ENCODE measurements at places on chromosomes 6 and 20. TPM values are rescaled to one million over a fixed set of nuclear protein-coding genes. Genes with fewer than 3 reads are reported as not detected.

DNA sequence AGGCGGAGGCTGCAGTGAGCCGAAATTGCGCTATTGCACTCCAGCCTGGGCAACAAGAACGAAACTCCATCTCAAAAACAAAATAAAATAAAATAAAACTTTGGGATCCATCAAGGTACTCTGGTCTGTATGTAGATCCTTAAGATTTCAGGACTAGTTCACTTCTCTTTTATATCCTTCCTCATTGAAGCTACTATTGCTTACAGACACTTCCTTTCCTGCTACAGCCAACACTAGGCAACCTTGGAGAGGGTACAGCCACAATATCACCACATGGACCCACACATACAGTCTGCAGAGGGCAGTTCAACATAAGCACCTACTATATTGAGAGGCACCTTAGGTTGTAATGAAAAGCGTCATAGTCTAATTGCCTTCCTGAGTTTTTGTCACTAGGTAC, 113.3 kb downstream of the ATXN1 start:
- no peaks in the 10 kb centered on the region for H3K36me3 ChIP-seq
- no peak overlapping the region for H3K27ac ChIP-seq
- DNase-seq = no peak
- H3K27me3 ChIP-seq = no peaks in the 10 kb centered on the region
- 0 out of 2 replicates have a peak, but pooled peaks cover 1% of the 10 kb centered on the region for H3K4me1 ChIP-seq

GRCh38 chr6:120869397-120869796, 464.9 kb downstream of the TBC1D32 start:
- no peaks in the 10 kb centered on the region for H3K36me3 ChIP-seq
- no peaks in the 10 kb centered on the region for H3K27me3 ChIP-seq
- no peak overlapping the region for H3K4me3 ChIP-seq
- H3K27ac ChIP-seq = no peak overlapping the region

GRCh38 chr6:2831392-2831791, 10.3 kb downstream of the SERPINB1 start:
- H3K4me3 ChIP-seq = no peak overlapping the region
- H3K27me3 ChIP-seq = no peaks in the 10 kb centered on the region
- no peaks in the 10 kb centered on the region for H3K4me1 ChIP-seq
- DNase-seq = no peak
- peaks cover 2% of the 10 kb centered on the region for H3K36me3 ChIP-seq
- H3K27ac ChIP-seq = no peak overlapping the region

DNA sequence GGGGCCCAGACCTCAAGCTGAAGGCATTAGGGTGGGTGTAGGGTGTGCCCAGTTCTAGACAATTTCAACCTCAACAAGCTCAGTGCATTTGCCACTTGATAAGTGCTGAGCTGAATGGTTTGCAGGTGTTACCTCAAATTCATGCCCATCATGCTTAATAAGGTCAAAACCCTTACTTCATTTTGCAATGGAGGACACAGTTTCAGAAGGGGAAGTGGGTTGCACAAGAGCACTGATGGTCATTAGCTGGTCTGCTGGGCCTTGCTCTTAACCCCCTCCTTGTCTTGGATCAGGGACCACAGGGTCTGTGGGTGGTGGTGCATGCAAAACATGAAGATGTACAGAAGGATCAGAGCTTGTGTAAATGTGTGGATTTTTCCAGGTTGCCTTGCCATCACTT, 71.0 kb upstream of the SIRPA start:
- H3K36me3 ChIP-seq = no peaks in the 10 kb centered on the region
- H3K4me1 ChIP-seq = peaks cover 4% of the 10 kb centered on the region
- no peak overlapping the region for H3K4me3 ChIP-seq
- H3K27me3 ChIP-seq = no peaks in the 10 kb centered on the region
- no peak overlapping the region for H3K27ac ChIP-seq
- DNase-seq = no peak

- H3K27me3 ChIP-seq = no peaks in the 10 kb centered on the region
- H3K27ac ChIP-seq = no peak overlapping the region
- DNase-seq = peak; percentile 54
- H3K4me3 ChIP-seq = no peak overlapping the region
- no peaks in the 10 kb centered on the region for H3K36me3 ChIP-seq
Observed at GRCh38 chr6:53679446-53679933, 13.9 kb upstream of the KLHL31 start.

GRCh38 chr6:130513770-130514169, 148.0 kb downstream of the TMEM200A start:
- no peak for DNase-seq
- H3K4me1 ChIP-seq = no peaks in the 10 kb centered on the region
- no peaks in the 10 kb centered on the region for H3K27me3 ChIP-seq
- H3K27ac ChIP-seq = no peak overlapping the region
- H3K4me3 ChIP-seq = no peak overlapping the region

GRCh38 chr6:39335780-39336545, 13.5 kb upstream of the KCNK16 start:
- no peaks in the 10 kb centered on the region for H3K4me1 ChIP-seq
- no peak overlapping the region for H3K4me3 ChIP-seq
- no peak for DNase-seq
- no peak overlapping the region for H3K27ac ChIP-seq
- no peaks in the 10 kb centered on the region for H3K27me3 ChIP-seq

DNA sequence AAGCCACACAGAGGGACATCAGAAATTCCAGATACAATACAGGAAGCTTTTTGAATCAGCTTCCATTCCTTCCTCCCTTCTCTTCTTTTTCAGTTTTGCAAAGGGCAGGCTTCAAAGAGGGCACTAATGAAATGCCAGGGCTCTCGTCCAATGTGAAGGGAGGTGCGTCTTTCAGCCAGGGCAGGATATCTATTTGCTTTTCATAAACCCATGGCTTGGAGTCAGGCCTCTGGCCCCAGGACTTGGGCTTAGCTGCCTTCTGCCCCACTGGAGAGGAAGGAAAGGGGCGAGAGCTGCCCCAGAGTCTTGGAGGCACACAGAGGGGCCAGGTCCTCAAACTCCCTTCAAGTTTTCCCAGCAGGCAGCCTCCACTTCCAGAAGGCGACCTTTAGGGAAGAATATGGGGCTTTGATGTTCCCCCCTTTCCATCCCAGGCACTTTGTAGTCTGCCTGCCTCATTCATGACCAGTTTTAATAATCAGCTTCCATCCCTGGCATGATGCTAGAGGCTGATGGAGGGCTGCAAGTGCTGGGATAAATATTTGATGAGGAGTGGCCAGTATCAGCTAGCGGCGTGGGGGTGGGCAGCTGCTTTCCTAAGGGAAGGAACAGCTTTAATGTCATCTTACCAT, 234.8 kb downstream of the NRN1 start:
- no peaks in the 10 kb centered on the region for H3K4me1 ChIP-seq
- H3K4me3 ChIP-seq = no peak overlapping the region
- H3K27ac ChIP-seq = no peak overlapping the region
- no peak for DNase-seq

DNA sequence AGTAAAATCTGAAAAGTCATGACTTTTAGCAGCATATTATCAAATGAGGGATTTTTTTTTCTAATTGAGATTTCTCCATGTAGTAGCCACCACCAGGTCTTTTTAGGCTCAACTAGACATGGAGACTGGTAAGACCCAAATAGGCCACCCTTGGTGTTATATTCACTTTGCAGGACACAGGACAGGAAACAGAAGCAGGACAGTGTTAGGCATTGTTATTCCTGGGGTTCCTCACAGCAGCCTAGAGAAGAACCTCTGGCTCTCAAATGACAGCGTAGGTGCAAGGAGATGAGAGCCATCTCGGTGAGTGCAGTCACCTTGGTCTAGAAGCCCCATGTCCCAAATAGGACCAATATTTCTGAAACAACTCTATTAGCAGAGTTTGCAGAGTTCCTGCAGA, 19.2 kb upstream of the PBOV1 start:
- peaks cover 5% of the 10 kb centered on the region for H3K4me1 ChIP-seq
- no peaks in the 10 kb centered on the region for H3K36me3 ChIP-seq
- no peak overlapping the region for H3K27ac ChIP-seq
- DNase-seq = no peak
- no peaks in the 10 kb centered on the region for H3K27me3 ChIP-seq
- no peak overlapping the region for H3K4me3 ChIP-seq

GRCh38 chr6:14811775-14812428, 434.0 kb upstream of the JARID2 start:
- H3K27ac ChIP-seq = no peak overlapping the region
- H3K27me3 ChIP-seq = no peaks in the 10 kb centered on the region
- peaks cover 8% of the 10 kb centered on the region for H3K36me3 ChIP-seq
- H3K4me1 ChIP-seq = no peaks in the 10 kb centered on the region

- H3K27ac ChIP-seq = no peak overlapping the region
- no peaks in the 10 kb centered on the region for H3K4me1 ChIP-seq
- H3K4me3 ChIP-seq = no peak overlapping the region
- no peaks in the 10 kb centered on the region for H3K27me3 ChIP-seq
- no peaks in the 10 kb centered on the region for H3K36me3 ChIP-seq
Observed at GRCh38 chr6:63862486-63863198, 227.0 kb downstream of the PHF3 start.

- H3K27ac ChIP-seq = no peak overlapping the region
- DNase-seq = peak; percentile 58
- H3K4me3 ChIP-seq = peak overlapping the region; percentile 30
- peaks cover 4% of the 10 kb centered on the region for H3K4me1 ChIP-seq
- H3K36me3 ChIP-seq = peaks cover 11% of the 10 kb centered on the region
Observed at GRCh38 chr6:11096109-11096508, 2.5 kb downstream of the SMIM13 start.

GRCh38 chr6:87922196-87922946, 125.3 kb upstream of the SPACA1 start:
- no peaks in the 10 kb centered on the region for H3K4me1 ChIP-seq
- no peak overlapping the region for H3K27ac ChIP-seq
- DNase-seq = no peak
- H3K27me3 ChIP-seq = no peaks in the 10 kb centered on the region

- H3K36me3 ChIP-seq = no peaks in the 10 kb centered on the region
- H3K4me3 ChIP-seq = no peak overlapping the region
- no peak for DNase-seq
- no peaks in the 10 kb centered on the region for H3K4me1 ChIP-seq
- H3K27me3 ChIP-seq = no peaks in the 10 kb centered on the region
Observed at GRCh38 chr6:1039746-1040145, 272.2 kb upstream of the FOXQ1 start.

- no peak for DNase-seq
- H3K4me1 ChIP-seq = peaks cover 3% of the 10 kb centered on the region
- H3K36me3 ChIP-seq = no peaks in the 10 kb centered on the region
- no peak overlapping the region for H3K27ac ChIP-seq
Observed at GRCh38 chr20:20411402-20411801, 43.5 kb downstream of the INSM1 start.

DNA sequence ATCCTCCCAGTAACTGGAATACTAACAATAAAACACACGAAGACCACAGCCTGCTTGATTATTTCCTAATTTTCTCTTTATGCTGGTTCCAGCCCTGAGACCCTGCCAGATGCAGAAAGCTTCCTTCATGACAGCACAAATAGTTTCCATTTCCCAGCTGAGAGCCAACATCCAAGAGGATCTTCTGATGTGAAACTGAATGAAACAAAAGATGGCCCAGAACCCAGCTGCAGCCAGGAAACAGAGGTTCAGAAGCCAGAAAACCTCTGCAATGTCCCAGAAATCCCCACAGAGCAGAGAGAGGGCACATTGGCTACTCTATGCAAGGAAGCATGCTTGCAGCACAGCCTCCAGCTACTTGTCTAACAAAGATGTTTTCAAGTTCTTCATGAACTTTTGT, 61.8 kb upstream of the PLEKHG1 start:
- no peaks in the 10 kb centered on the region for H3K27me3 ChIP-seq
- H3K27ac ChIP-seq = no peak overlapping the region
- no peaks in the 10 kb centered on the region for H3K4me1 ChIP-seq
- DNase-seq = no peak
- no peak overlapping the region for H3K4me3 ChIP-seq

DNA sequence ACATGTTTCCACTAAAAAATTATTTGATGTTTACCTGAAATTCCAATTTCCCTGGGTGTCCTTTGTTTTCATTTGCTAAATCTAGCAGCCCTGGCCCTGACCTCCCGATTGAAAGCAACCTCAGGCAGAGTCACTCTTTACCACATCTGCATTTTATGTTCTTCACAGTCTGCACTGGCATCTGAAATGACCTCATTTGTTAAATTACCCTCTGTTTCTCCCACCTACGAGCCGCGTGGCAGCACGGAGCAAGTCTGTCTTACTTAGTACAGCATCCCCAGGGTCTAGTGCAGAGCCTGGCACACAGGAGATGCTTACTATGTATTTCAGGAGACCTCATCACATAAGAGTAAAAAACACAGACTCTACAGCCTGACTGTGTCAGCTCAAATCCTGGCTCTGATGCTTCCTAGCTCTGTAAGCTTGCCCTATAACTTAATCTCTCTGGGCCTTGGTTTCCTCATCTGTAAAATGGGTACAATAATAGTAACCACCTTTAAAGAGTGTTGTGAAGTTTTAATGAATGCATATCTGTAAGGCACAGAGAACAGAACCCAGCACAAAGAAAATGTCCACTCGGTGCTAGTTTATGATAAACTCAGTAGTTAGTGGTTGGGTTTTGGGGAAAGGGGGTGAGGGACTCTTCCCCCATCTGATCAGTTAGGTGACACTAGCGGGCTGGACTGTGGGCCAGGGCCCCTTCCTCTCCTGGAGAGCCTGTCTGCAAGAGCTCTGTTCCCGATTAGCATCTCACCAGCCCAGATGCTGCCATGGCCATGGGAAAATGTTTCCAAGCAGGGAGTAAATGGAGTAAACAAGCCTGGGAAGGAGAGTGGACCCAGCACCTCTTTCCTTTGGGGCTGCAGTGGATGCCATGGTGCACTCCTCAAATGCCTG, 88.2 kb downstream of the PREX1 start:
- DNase-seq = no peak
- no peak overlapping the region for H3K4me3 ChIP-seq
- H3K27me3 ChIP-seq = no peaks in the 10 kb centered on the region

GRCh38 chr6:50077385-50077784, 27.7 kb upstream of the DEFB112 start:
- no peak for DNase-seq
- no peaks in the 10 kb centered on the region for H3K36me3 ChIP-seq
- no peak overlapping the region for H3K4me3 ChIP-seq
- no peak overlapping the region for H3K27ac ChIP-seq
- H3K27me3 ChIP-seq = no peaks in the 10 kb centered on the region
- no peaks in the 10 kb centered on the region for H3K4me1 ChIP-seq

DNA sequence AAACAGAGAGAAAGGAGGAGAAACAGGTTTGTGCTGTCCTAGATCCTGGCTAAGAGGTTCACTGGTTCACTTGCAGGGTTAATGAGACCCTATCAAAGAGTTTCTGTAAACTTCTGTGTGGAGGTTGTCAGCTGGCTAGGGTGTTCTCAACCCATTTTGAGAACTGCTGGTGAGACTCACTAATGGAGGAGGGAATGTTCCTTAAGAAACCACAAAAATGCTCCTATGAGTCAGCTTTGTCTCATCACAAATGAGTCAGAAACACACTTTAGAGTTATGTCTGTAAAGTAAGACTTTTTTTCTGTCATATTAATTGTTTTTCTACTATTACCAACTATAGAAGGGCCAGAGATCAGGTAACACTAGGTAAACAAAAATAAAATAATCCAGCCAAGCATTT, 884.4 kb downstream of the PHF3 start:
- no peaks in the 10 kb centered on the region for H3K4me1 ChIP-seq
- DNase-seq = no peak
- no peak overlapping the region for H3K27ac ChIP-seq
- no peak overlapping the region for H3K4me3 ChIP-seq
- no peaks in the 10 kb centered on the region for H3K27me3 ChIP-seq
- H3K36me3 ChIP-seq = no peaks in the 10 kb centered on the region

Gene ZNF165
- total RNA-seq = 5.8 TPM

Gene VGLL2
- total RNA-seq = not detected

Gene CNR1
- total RNA-seq = 0.55 TPM

Gene HRH3
- 1.8 TPM for total RNA-seq

Gene SAMD5
- total RNA-seq = 0.29 TPM

Gene PCK1
- not detected for total RNA-seq

Gene ANKRD66
- not detected for total RNA-seq
